Prostate gland (tissue), 2 donors: ENCODE measurements at places on chromosomes 4 and X. TPM values are rescaled to one million over a fixed set of nuclear protein-coding genes. Genes with fewer than 3 reads are reported as not detected.

The RPS6KA6 gene
- 5.3 TPM for total RNA-seq

The TRPC3 gene
- total RNA-seq: not detected

The SCOC gene
- total RNA-seq: 28.2 TPM

The MAGEA10 gene
- 8.0 TPM for total RNA-seq

The AKAP14 gene
- total RNA-seq: not detected

DNA sequence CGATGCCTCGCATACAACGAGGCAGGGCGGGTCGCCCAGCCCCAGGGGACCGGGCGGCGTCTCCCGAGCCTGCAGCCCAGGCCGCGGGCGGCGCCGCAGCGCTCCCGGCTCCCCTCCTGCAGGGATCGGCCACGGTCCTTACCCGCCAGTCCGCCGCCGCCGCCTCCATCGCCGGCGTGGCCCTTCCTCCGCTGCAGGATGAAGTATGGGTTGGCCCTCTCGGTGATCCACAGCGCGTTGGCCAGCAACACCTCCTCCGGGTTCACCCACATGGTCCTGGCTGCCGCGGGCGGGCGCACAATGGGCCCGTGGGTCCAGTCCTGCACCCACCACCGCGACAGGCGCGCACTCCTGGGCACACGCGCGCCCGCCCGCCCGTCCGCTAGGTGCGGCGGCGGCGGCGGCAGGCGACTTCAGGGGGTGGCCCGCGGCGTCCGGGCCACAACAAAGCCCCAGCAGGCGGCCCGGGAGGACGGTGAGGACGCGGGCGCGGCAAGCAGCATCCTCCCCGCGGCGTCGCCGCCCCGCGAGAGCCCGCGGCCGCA, 339 bp downstream of the TBC1D9 start:
- no peaks in the 10 kb centered on the region for H3K4me1 ChIP-seq
- H3K4me3 ChIP-seq: peak overlapping the region; percentile 87
- H3K27me3 ChIP-seq: no peaks in the 10 kb centered on the region
- no peaks in the 10 kb centered on the region for H3K36me3 ChIP-seq

DNA sequence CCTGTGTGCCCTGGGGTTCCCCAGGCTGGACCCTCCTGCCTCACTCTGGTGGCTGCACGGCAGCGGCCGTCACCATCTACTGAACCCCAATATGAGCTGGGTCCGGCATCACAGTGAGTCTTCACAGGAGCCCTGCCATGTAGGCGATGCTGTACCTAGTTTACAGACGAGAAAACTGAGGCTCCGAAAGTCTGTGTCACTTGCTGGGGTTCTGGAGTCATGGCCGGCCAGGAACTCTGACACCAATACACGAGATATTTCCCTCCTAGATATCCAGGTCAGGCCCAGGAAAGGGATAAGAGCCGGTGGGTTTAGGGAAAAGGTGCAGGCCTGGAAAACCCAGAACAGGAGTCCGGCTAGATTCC, 74.4 kb downstream of the HTRA3 start:
- DNase-seq: no peak
- H3K4me3 ChIP-seq: no peak overlapping the region
- H3K36me3 ChIP-seq: no peaks in the 10 kb centered on the region
- no peak overlapping the region for H3K27ac ChIP-seq
- no peaks in the 10 kb centered on the region for H3K4me1 ChIP-seq
- H3K27me3 ChIP-seq: no peaks in the 10 kb centered on the region

DNA sequence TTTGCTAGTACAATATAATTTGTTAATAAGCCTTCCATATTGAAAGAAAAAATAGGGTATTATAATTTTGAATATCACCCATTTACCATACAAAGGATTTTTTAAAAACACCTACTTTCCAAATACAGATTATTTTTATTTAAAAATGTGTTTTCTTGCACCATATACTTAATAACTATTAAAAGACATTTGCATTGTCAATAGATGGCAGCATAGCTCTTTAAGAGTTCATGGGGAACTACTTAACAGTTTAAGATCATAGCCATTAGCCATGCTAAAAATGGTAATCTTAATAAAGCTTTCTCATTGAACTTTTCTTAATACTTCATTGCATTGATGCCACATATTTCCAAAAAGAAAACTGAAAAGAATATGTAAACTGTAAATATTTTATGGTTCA, 1995.9 kb downstream of the C4orf33 start:
- no peaks in the 10 kb centered on the region for H3K27me3 ChIP-seq
- no peak for DNase-seq
- no peaks in the 10 kb centered on the region for H3K4me1 ChIP-seq
- no peaks in the 10 kb centered on the region for H3K36me3 ChIP-seq
- no peak overlapping the region for H3K4me3 ChIP-seq

- H3K36me3 ChIP-seq: no peaks in the 10 kb centered on the region
- no peaks in the 10 kb centered on the region for H3K4me1 ChIP-seq
- no peaks in the 10 kb centered on the region for H3K27me3 ChIP-seq
These were observed 174.6 kb downstream of the PRR32 start for GRCh38 chrX:126994032-126994600.

DNA sequence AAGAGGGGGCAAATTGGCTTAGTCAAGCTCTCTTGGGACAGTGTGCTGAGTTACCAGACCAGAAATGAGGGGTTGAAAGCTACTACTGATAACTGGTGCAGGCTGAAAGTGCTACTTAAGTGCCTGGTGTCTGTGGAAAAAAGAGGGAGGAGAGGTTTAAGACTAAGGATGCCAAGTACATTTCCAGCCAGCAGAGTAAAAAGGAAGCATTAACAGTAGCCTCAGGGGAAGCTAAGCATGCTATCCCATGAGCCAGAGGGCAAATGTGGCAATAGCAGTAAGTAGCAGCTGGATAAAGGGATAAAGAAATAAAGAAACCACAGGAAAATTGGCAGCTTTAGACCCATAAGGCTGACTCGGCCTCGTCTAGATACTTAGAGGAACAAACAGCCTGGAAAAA, 196.3 kb upstream of the MAB21L2 start:
- no peak overlapping the region for H3K27ac ChIP-seq
- DNase-seq: no peak
- no peaks in the 10 kb centered on the region for H3K27me3 ChIP-seq
- no peaks in the 10 kb centered on the region for H3K4me1 ChIP-seq
- no peaks in the 10 kb centered on the region for H3K36me3 ChIP-seq

DNA sequence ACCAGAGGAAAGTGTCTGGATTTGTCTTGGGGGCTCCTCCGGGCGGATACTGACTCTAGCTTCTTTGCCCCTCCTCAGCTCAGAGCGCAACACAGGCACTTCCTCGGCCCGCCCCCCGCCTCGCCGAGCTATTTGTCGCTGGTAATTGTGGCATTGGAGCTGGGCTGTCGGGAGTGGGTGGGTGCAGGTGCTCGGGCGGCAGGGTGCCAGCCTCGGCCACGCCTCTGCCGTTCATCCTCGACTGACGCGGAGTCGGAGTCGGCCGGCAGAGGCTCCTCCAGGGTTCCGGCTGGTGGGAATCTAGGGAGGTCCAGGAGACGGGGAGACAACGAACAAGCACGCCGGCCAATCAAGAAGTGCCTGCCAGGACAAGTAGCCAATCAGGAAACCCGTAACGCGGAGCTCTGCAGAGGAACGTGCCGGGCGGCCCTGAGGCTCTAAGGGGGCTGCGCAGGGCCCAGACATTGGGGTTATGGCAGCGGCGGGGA, 3.9 kb upstream of the SYN1 start:
- H3K27me3 ChIP-seq: no peaks in the 10 kb centered on the region
- no peak for DNase-seq
- no peaks in the 10 kb centered on the region for H3K36me3 ChIP-seq
- no peak overlapping the region for H3K27ac ChIP-seq

- H3K27ac ChIP-seq: no peak overlapping the region
- no peaks in the 10 kb centered on the region for H3K4me1 ChIP-seq
- H3K27me3 ChIP-seq: no peaks in the 10 kb centered on the region
- no peak overlapping the region for H3K4me3 ChIP-seq
- H3K36me3 ChIP-seq: no peaks in the 10 kb centered on the region
These were observed 29.1 kb upstream of the RAB9B start for GRCh38 chrX:103861200-103861599.

DNA sequence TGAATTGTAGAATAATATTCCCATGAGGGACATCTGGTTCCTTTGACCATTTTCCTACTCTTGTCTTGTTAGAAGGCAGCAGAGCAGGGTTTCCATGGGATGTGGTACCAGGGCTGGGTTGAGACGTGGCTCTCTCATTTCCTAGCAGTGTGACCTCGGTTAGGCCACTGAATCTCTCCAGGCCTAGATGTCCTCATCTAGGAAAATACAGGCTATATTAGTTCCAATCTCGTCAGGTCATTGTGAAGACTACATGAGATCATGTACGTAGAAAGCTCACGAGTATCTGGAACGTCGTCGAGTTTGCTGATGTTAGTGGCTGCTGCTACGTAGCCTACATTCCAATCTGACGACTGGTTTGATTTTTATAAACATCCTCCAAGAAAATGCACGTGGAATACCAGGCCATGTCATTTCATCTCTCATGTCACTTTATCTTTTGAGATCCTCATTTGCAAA, 278.2 kb upstream of the GATB start:
- H3K36me3 ChIP-seq: no peaks in the 10 kb centered on the region
- no peaks in the 10 kb centered on the region for H3K4me1 ChIP-seq
- DNase-seq: no peak
- H3K27ac ChIP-seq: no peak overlapping the region

GRCh38 chr4:184727430-184727829, 6.5 kb downstream of the CENPU start:
- no peak for DNase-seq
- no peaks in the 10 kb centered on the region for H3K36me3 ChIP-seq
- no peaks in the 10 kb centered on the region for H3K4me1 ChIP-seq
- no peak overlapping the region for H3K4me3 ChIP-seq
- no peaks in the 10 kb centered on the region for H3K27me3 ChIP-seq

DNA sequence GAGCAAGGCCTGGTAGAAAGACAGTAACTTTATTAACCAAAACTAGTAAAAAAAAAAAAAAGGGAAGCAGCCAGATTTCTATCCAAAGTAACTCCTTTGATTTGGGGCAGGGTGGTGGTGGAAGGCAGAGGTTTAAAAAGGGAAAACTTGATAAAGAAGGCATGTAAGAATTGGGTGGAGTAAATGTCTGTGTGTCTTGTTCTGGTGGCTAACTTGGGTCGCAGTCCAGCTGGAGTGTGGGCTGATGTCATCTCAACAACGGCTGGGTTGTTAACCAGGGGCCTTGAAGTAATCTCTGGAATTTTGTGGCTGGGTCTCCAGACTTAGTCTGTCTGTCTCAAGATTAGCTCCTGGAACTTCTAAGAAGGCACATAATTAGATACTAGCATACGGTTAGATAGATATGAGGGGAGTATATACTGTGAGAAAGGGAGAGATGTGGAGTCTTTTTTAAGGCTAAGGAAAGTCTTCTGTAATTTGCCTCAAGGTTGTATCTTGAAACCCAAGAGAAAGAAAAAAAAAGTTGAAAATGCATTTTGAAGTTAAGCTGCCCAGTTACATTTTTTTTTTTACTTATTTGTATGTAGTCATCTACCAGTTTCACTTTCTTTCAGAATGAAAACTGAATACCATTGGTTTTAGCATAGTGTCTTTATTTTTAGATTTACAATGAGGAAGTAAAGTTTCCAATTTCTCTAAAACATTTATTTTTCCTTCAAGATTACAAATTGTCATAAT, 48.3 kb downstream of the MTHFD2L start:
- no peaks in the 10 kb centered on the region for H3K27me3 ChIP-seq
- H3K4me1 ChIP-seq: no peaks in the 10 kb centered on the region
- no peak overlapping the region for H3K4me3 ChIP-seq
- no peaks in the 10 kb centered on the region for H3K36me3 ChIP-seq
- DNase-seq: no peak

- no peaks in the 10 kb centered on the region for H3K36me3 ChIP-seq
- H3K27ac ChIP-seq: no peak overlapping the region
- no peak for DNase-seq
These were observed 111.7 kb downstream of the AMER1 start for GRCh38 chrX:64093761-64094160.

GRCh38 chr4:8348071-8348470, 78.5 kb downstream of the HTRA3 start:
- no peaks in the 10 kb centered on the region for H3K27me3 ChIP-seq
- no peak overlapping the region for H3K4me3 ChIP-seq
- no peaks in the 10 kb centered on the region for H3K36me3 ChIP-seq
- H3K4me1 ChIP-seq: peaks cover 29% of the 10 kb centered on the region

DNA sequence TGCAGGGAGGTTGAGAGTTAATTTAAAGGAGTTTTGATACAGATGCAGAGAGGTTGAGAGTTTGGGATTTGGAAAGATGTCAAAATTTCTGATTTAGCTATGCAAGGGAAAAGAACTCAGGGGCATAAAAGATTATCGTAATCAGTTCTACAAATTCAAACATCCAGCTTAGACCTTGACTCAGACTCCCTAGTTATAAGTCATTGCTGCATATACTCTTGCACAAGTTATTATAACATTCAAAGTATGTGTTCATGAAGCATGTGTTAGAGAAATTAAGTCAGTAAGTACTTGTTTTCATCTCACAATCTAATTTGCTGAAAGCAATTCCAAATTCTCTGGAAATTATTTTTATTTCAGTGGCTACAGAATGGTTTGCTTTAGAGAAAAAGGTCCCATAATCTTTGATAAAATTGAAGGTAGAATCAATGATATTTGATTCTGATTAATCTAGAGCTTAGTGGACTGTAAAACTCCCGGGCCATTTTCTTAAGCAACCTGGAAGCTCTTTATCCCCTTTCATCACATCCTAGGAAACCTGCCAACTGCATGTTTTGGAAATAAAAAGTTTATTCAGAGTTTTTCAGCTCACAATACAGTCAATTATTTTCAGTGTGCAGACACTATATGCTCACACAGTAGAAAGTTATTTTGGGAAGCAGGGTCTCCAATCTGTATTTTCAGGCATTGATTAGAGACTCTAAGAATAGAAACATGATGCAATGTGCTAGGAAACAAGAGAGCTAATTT, 132.9 kb upstream of the SPANXC start:
- no peaks in the 10 kb centered on the region for H3K4me1 ChIP-seq
- no peaks in the 10 kb centered on the region for H3K36me3 ChIP-seq

DNA sequence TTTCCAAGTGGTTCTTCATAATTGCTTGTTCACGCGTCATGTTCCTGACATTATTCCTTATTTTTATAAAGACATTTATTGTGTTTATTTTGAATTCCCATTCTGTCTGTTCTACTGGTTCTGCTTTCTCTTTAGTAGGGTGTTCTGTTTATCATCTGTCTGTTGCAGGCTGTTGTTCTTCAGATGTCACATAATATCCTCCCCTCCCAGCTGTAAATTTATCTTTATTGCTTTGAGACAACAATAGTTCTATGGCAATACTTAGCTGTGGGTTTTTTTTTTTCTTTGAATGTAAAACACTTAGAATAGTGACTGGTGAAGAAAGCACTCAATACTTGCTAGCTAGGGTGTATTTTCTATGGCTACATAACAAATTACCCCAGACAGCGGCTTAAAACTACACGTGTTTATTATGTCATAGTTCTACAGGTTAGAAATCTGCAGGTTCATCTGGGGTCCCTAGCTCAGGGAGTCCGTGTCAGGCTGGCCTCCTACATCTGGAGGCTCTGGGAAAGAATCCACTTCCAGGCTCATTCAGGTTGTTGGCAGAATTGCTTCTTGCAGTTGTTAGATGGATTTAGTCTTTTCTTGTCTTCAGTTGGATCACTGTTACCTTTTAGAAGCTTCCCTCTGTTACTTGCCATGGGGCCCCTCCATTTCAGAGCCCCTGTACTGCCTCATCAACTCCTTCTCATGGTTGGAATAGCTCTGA, 63.4 kb upstream of the ENPEP start:
- no peaks in the 10 kb centered on the region for H3K27me3 ChIP-seq
- no peaks in the 10 kb centered on the region for H3K36me3 ChIP-seq
- no peak overlapping the region for H3K27ac ChIP-seq
- H3K4me1 ChIP-seq: no peaks in the 10 kb centered on the region
